Suppressor macrophage (primary cell): ENCODE measurements at places on chromosomes 5 and 9.
A peak's percentile ranks its signal among the peaks of the same experiment; 100 is the strongest.

GRCh38 chr5:57692582-57693487 is 210.2 kb upstream of the ACTBL2 start:
- peak; percentile 76 for DNase-seq

GRCh38 chr5:570886-571285 is 41.3 kb upstream of the CEP72 start:
- no peak for DNase-seq

- peak; percentile 42 for DNase-seq
Observed at GRCh38 chr9:4228606-4229005, 71.3 kb downstream of the GLIS3 start.

DNA sequence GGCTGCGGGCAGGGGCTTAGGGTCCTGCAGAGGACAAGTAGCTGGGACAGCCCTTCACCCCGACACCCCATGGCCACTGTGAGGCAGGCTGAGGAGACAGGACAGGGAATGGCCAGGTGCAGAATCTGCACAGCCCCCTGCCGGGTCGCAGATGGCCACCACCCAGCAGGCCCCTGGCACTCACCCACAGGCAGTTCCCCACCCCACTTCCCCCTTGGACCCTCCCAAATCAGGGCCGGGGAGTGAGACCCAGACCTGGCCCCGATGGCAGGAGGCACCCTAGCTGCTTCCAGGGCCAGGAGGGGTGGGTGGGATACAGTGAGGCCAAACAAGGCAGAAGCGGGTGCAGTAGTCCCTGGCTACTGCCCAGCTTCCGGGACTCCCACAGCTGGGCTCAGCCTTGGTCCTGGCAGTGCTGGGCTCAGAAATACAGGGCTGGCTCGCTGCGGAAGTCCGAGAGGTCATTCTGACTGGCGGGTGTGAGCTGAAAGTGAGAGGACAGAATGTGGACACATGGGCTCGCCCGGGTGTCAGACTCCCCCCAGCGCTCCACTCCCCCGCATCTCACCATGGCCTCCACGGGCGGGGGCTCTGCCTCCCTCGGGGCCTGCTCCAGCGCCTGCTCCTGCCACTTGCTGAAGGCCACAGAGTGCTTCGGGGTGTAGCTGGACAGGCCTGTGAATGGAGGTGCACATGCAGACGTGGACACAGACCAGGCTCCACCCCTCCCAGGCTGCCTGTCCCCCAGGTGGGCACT is 3.4 kb downstream of the SSNA1 start:
- no peak for DNase-seq

- DNase-seq: no peak
Observed at GRCh38 chr5:103445426-103446035, 117.1 kb downstream of the NUDT12 start.

GRCh38 chr5:139740992-139741672 is 54.5 kb upstream of the PSD2 start:
- no peak for DNase-seq

DNA sequence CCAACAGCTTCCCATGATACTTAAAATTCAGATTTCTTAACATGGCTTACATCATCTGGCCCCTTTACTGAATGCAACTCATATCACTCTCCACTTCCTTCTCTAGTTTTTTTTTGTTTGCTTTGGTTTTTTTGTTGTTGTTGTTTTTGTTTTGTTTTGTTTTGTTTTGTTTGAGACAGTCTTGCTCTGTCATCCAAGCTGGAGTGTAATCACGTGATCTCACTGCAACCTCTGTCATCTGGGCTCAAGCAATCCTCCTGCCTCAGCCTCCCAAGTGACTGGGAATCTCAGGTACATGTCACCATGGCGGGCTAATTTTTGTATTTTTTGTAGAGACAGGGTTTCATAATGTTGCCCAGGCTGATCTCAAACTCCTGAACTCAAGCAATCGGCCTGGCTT is 41.4 kb downstream of the CPLANE1 start:
- DNase-seq: peak; percentile 8

GRCh38 chr5:6831678-6832671 is 118.7 kb downstream of the TENT4A start:
- DNase-seq: no peak

DNA sequence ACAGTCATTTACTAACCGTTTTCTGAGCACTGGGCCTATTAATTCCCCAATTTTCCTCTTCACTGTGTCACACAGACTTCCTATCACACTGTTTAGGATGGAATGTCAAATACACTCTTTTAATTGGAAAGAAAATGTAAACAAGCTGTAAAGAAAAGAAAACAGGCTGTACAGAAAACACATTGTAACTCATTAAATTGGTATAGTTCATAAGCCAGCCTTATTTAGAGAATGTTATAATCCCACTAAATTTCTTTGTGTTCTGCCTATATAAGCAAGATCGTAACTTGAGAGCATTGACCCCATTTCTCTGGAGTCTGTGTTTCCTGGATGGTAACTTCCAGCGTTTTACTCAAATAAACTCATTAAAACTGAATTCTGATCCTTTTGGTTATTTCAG is 46.5 kb downstream of the TARS1 start:
- DNase-seq: no peak

- DNase-seq: no peak
Observed at GRCh38 chr9:98883276-98883675, 60.4 kb upstream of the COL15A1 start.

GRCh38 chr9:72278959-72279358 is 86.0 kb downstream of the ZFAND5 start:
- DNase-seq: no peak

- DNase-seq: peak; percentile 68
Observed at GRCh38 chr9:81592887-81593266, 96.5 kb downstream of the TLE1 start.

DNA sequence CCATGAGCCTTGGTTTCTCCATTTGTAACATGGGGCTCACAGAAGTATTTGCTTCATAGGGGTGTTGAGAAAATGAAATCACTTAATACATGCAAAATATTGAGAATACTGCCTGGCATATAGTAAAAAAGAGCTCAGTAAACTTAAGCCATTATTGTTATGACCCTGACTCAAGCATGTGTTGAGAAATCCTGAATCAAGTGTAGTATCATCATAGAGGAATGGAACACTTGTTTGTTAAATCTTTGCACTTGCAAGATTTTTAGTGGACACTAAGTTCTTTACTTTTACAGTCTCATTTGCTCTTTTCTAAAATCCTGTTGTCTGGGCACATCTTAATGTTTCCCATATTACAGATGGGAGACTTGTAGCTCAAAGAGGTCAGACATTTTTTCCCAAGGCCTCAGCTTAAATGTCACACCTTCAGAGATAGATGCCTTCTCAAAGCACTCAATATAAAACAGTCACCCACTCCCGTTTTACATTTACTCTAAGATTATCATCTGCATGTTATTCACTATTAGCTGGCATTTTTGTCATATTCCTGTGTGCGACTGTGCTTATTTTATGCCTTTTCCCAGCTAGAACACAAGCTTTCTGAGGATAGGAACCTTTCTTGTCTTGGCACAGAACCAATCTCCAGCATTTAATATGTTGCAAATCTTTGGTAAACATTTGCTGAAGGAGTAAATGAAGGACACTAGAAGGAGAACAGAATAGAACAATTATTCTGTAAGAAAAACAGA is 250.0 kb upstream of the TNC start:
- no peak for DNase-seq

DNA sequence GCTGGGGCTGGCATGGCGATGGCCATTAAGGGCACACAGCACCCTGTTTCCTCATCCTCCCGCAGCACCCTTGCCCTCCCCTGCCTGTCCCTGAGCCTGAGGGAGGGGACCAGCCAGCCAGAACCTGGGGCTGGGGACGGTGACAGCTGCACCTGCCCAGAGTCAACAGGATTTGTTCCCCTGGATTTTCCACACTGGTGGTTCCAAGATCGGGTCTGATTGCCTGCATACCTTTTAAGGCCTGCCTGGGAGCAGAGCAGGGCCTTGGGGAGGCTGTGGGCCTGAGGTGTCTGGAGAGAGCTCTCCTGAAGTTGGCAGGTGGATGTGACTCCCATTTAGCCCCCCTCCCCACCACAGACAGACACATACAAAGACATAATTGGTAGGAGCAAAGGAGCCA is 61.0 kb upstream of the C5orf58 start:
- DNase-seq: no peak

DNA sequence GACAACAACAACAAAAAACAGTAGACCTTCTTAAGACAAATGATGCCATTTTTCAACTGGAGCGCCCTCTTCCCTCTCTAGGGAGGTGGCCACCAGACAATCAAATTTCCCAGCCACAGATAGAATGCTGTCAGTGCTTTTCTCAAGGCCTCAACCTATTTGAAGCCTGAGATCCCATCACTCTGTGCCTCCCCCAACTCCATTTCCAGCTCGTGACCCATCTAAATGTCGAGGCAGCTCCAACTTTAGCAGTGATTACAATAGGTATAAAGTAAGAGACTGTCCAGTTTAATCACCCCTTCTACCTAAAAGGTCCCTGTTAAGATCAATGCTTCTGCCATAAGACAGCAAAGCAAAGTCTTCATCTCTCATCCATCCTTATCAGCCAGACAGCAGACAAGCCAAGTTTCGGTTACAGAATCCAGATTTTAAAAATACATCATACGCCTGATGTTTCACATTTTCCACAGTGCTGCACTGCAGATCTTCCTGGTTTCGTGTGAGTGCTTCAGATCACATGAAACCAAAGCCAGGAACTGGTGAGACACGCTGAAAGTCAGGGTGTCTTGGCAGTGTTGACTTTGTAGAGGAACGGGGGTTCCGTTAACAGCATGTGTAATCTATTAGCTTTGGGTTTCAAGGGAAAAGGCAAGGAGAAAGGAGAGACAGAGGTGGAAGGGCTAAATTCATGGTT is 447.8 kb downstream of the ENC1 start:
- DNase-seq: no peak

- peak; percentile 55 for DNase-seq
Observed at GRCh38 chr9:76395381-76395780, 1.2 kb upstream of the RFK start.

DNA sequence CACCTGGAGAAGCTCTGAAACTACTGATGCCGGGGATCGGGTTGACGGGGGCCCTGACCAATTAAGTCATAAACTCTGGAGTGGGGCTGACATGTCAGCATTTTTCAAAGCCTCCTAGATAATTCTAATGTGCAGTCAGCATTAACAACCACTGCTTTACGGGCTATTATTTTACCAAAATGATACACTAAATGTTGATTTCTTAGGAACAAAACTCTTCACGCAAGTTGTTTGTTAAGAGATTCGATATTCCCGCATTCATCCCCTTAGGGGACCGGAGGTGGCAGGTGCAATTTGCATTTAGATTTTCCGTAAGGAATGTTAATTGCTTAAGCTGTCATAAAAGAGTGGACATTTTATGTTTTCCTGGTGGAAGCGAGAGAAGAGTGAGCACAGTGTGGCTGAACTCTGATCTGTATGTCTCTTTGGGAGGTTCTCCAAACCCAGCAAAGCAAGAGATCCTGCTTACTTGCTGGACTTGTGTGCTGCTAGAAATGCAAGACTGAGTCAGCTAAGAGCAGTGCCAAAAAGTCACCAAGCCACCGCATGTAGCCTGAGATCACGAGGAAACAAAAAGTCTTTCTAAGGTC is 77.6 kb downstream of the UGCG start:
- DNase-seq: peak; percentile 28

- no peak for DNase-seq
Observed at GRCh38 chr9:120742951-120743416, 28.7 kb upstream of the MEGF9 start.

DNA sequence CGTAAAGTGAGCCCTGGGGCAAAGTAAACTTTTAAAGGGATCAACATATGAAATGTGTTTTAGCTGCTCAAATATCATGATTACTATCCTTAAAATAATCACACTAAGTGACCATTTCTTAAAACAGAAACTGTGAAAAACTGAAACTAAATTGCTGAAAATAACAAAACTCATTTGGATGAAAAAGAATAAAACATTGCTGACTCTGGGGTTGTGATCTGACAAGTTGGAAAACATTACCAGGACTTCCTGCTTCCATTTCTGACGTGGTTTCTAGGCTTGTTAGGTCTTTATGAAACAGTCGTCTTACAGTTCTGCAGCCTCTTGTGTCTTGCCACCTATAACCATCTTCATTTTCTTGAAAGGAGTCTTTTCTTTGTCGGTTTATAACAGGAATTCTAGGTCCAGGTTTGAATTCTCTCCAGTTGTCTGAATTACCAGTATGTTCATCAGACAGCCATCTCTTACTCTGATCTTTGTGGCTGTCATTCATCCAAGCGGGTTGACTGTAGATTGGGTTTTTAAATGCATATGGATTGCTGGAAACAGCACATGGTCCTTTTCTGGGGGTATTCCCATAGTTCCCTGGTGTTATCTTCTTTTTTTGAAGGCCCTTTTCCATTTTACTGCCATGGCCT is 1.7 kb downstream of the TUT7 start:
- DNase-seq: peak; percentile 29

- DNase-seq: no peak
Observed at GRCh38 chr5:176175101-176175852, 62.9 kb upstream of the SIMC1 start.

- no peak for DNase-seq
Observed at GRCh38 chr9:98644011-98644410, 64.7 kb downstream of the GABBR2 start.

GRCh38 chr9:92730897-92731296 is 33.7 kb downstream of the BICD2 start:
- no peak for DNase-seq

GRCh38 chr5:144549580-144549979 is 378.9 kb downstream of the KCTD16 start:
- no peak for DNase-seq

DNA sequence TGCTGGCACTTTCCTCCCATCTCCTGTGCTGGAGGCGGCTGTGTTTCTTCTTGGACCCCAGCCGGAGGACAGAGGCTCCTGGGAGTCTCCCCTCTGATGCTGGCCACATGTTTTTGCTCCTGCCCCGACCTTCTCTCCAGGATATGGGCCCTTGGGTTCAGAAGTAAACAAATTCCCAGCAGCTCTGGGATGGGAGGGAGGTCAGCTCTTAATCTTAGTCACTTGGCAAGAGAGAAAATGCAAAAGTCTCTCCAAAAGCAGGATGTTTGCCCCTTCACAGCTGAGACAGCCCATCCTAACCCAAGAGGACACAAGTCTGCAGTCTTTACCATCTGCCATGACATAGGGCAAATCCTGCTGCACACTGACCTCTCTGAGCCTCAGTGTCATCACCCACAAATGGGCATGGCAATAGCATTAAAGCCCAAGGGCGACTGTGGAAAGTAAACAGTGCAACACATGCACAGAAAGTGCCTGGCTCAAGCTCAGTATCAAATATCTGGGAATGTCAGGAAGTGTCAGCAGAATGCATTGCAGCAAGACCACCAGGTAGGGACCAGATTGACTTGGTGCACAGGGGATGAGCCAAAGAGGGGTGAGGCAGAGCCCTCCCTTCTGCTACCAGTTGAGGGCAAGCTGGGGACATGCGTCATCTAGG is 117.0 kb upstream of the CXCL14 start:
- no peak for DNase-seq

- DNase-seq: no peak
Observed at GRCh38 chr9:135566552-135566951, 5.0 kb downstream of the PAEP start.

DNA sequence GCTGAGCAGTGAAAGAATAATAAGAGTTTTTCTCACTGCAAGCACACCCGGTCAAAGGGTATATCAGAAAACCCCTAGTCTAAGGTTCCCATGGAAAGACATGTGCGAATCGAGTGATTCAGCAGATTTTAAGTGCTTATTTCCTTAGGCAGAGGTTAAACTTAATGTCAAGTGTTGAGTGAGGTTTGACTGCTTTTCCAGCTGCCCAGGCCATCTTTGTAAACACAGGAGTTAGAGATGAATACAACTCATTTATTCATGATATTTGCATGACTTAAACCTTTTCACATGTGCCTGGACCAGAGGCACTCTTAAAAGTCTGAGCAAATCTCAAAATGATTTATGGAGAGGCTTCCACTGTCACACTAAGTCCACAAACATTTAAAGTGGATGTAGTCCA is 137.8 kb upstream of the RGMB start:
- DNase-seq: no peak
